Activated CD4-positive, alpha-beta memory T cell treated with anti-CD3 and anti-CD28 coated beads, Interleukin-2, amount 10 ng/mL, durations not matched to agents 7 days and 5 days (primary cell): ENCODE measurements at places on chromosomes 13 and 19. TPM values are rescaled to one million over a fixed set of nuclear protein-coding genes. Genes with fewer than 3 reads are reported as not detected.
A peak's percentile ranks its signal among the peaks of the same experiment; 100 is the strongest.

Gene RNF126
- 82.2 TPM for total RNA-seq

Gene DKKL1
- total RNA-seq: not detected

Gene NECTIN2
- 0.38 TPM for total RNA-seq

Gene IZUMO2
- not detected for total RNA-seq

Gene CD79A
- total RNA-seq: 0.38 TPM

Gene GARIN5A
- not detected for total RNA-seq

Gene PTPRS
- not detected for total RNA-seq

Gene SPRED3
- total RNA-seq: 2.1 TPM

Gene UGGT2
- not detected for total RNA-seq

Gene ZNF583
- 3.9 TPM for total RNA-seq

Gene TJP3
- 1.7 TPM for total RNA-seq

Gene CEACAM19
- total RNA-seq: not detected

Gene OR4F17
- not detected for total RNA-seq

DNA sequence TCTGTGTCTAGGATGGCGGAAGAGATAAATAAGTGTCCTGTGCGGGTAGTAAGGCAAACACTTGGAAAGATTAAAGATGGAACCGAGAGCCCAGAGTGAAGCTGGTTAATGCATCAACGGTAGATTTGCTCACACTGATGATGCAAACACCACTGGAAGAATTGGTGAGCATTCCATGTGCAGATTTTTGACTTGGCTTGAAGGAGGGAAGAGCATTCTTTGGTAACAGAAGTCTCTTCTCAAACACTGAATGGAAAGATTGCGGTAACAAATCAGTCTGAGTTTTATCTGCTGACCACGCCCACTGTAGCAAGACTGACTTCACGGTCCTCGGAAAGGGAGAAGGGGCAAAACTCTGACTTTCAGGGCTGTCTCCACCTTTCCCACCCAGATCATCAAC is 112.5 kb downstream of the COL4A1 start:
- no peak overlapping the region for H3K27ac ChIP-seq
- H3K4me3 ChIP-seq: no peak overlapping the region
- H3K27me3 ChIP-seq: peaks cover 10% of the 10 kb centered on the region
- no peak for DNase-seq
- no peaks in the 10 kb centered on the region for H3K4me1 ChIP-seq

DNA sequence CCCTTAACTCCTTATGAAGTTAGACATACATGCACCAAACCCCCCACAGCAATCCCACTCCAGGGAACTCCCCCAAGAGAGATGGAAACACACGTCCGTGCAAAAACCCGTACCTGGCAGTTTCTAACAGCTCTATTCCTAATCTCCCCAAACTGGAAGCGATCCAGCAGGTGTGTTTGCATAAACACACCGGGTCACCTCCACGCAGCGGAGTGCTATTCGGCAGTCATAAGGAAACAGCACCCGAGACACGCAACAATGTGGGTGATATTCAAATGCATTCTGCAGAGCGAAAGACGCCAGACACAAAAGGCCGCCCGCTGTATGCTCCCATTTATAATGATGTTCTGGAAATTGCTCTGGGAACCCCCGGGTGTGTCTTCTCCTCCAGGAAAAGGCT is 6.8 kb upstream of the ZNRF4 start:
- H3K4me1 ChIP-seq: no peaks in the 10 kb centered on the region
- H3K27ac ChIP-seq: no peak overlapping the region
- no peak for DNase-seq
- no peaks in the 10 kb centered on the region for H3K36me3 ChIP-seq

GRCh38 chr19:2680808-2681207 is 21.7 kb downstream of the GNG7 start:
- DNase-seq: no peak
- no peak overlapping the region for H3K27ac ChIP-seq
- no peak overlapping the region for H3K4me3 ChIP-seq

- no peak overlapping the region for H3K4me3 ChIP-seq
- no peak overlapping the region for H3K27ac ChIP-seq
- H3K36me3 ChIP-seq: no peaks in the 10 kb centered on the region
- no peak for DNase-seq
- peaks cover 6% of the 10 kb centered on the region for H3K4me1 ChIP-seq
These were observed 143.5 kb downstream of the DCT start for GRCh38 chr13:94335761-94336526.

DNA sequence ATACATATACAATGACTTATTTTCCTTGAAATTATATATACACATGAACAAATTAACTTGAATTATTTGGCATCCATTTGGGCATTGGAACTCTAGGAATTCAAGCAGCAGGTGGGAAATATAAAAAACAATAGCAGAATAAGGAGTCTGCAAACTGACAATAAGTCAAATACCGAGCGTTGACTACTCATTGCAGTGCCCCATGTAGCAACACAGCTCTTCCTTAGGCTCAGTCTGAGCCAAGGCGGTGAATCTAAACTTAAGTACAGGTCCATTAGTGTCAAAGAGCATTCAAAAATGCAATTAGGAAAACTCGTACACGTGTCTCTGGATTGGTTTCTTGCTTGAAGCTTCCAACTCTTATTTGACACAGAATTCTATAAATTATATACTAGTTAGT is 462.5 kb upstream of the KLF12 start:
- H3K4me3 ChIP-seq: no peak overlapping the region
- no peak overlapping the region for H3K27ac ChIP-seq
- peaks cover 3% of the 10 kb centered on the region for H3K27me3 ChIP-seq
- no peaks in the 10 kb centered on the region for H3K36me3 ChIP-seq
- DNase-seq: no peak

DNA sequence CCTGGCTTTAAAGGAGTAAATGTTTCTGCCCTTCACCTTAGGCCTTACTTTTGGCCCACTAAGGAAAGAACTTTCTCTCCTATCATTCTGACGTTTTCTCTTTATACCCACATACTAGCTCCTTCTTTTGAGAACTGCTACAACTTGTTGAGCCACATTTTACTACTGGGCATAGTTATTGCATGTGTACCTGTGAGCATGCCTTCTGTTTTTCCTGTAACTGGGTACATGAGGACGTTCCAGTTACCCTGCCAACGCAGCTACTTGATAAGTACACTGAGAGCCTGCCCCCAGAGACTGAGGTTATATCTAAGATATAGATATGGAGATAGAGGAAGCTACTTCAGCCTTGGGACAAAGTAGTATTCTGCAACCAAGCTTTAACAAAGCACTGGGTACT is 3.5 kb downstream of the CCDC169 start:
- peaks cover 8% of the 10 kb centered on the region for H3K4me1 ChIP-seq
- H3K36me3 ChIP-seq: no peaks in the 10 kb centered on the region
- DNase-seq: no peak
- H3K27me3 ChIP-seq: peaks cover 29% of the 10 kb centered on the region

DNA sequence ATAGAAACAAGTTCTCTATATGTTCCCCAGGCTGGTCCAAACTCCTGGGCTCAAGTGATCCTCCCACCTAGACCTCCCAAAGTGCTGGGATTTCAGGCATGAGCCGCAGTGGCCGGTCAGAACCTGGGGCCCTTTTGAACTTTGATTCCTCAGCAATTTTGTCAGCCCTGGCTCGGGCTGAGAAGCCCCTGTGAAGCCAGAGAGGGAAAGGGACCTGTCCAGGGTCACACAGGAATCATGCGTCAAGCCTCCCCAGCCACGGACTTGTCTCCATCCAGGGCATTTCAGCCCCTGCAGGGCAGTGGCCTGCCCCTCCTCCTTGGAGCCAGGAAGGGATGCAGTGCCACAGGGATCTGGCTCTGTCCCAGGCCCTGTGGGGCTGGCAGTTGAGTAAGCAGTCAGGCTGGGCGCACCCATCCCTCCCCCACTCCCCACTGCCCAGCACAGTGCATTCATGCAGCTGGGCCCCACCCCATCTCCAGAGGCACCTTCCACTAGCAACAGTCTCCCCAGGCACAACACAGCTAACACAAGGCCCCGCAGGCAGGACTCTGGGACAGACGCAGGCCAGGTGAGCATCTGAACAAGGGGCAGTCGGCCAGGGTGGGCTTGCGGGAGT is at the start of gene CAPS:
CAPS (plus strand) TSS at position 516 of the 619 bp plus-strand sequence. CDS start 153 bp downstream, outside the sequence.
- H3K4me1 ChIP-seq: no peaks in the 10 kb centered on the region
- H3K4me3 ChIP-seq: no peak within 1 kb of the TSS
- no peaks in the 10 kb centered on the region for H3K27me3 ChIP-seq
- H3K36me3 ChIP-seq: peaks cover 10% of the 10 kb centered on the region
- DNase-seq: no peak

- peaks cover 3% of the 10 kb centered on the region for H3K27me3 ChIP-seq
- H3K27ac ChIP-seq: peak overlapping the region; percentile 67
- H3K4me1 ChIP-seq: peaks cover 20% of the 10 kb centered on the region
- peak; percentile 48 for DNase-seq
- H3K4me3 ChIP-seq: peak overlapping the region; percentile 75
- H3K36me3 ChIP-seq: no peaks in the 10 kb centered on the region
These were observed 1.2 kb upstream of the ARID3A start for GRCh38 chr19:924553-925086.

- H3K4me3 ChIP-seq: no peak overlapping the region
- H3K27ac ChIP-seq: no peak overlapping the region
- no peaks in the 10 kb centered on the region for H3K4me1 ChIP-seq
- H3K27me3 ChIP-seq: no peaks in the 10 kb centered on the region
- DNase-seq: no peak
- H3K36me3 ChIP-seq: no peaks in the 10 kb centered on the region
These were observed 56.4 kb upstream of the MBNL2 start for GRCh38 chr13:97165502-97166425.

DNA sequence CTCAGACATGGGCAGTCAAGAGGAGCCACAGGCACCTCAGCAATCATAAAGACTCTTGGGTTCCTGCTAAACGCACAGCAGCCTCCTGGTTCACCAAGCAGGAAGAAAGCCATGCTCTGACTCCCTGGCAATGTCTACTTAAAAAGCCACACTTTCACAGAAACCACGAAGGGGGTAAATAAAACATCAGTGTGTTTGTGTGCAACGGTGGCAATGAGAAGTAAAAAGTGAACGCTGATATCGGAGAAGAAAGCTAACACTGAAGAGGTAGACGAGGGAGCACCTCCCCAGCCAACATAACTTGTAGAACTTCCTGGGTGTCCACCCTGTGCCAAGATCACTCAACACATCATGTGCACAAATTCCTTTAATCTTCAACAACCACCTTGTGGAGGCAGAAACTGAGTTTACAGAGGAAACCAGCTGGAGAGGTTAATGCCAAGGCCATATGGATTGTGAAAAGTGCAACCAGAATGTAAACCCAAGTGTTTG is 30.2 kb downstream of the HSPH1 start:
- H3K4me1 ChIP-seq: peaks cover 42% of the 10 kb centered on the region
- no peak overlapping the region for H3K4me3 ChIP-seq
- no peak overlapping the region for H3K27ac ChIP-seq
- H3K36me3 ChIP-seq: peaks cover 35% of the 10 kb centered on the region

DNA sequence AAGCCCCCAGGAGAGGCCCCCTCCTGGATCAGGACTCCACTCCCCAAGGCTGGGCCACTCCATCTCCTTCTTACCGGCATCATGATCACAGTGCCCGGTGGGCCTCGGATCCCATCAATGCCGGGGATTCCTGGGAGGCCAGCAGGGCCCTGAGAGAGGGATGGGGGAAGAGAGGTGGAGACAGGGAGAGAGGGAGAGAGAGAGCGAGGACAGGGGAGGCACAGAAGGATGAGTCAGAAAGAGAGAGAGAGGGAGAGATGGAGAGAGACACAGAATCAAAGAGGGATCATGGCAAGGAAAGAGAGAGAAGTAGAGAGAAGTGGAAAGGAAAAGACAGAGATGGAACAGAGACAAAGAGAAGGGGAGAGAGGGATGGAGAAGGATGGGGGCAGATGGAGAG is 13.8 kb downstream of the COL5A3 start:
- no peak overlapping the region for H3K27ac ChIP-seq
- no peak overlapping the region for H3K4me3 ChIP-seq
- no peak for DNase-seq
- peaks cover 12% of the 10 kb centered on the region for H3K27me3 ChIP-seq
- no peaks in the 10 kb centered on the region for H3K36me3 ChIP-seq

DNA sequence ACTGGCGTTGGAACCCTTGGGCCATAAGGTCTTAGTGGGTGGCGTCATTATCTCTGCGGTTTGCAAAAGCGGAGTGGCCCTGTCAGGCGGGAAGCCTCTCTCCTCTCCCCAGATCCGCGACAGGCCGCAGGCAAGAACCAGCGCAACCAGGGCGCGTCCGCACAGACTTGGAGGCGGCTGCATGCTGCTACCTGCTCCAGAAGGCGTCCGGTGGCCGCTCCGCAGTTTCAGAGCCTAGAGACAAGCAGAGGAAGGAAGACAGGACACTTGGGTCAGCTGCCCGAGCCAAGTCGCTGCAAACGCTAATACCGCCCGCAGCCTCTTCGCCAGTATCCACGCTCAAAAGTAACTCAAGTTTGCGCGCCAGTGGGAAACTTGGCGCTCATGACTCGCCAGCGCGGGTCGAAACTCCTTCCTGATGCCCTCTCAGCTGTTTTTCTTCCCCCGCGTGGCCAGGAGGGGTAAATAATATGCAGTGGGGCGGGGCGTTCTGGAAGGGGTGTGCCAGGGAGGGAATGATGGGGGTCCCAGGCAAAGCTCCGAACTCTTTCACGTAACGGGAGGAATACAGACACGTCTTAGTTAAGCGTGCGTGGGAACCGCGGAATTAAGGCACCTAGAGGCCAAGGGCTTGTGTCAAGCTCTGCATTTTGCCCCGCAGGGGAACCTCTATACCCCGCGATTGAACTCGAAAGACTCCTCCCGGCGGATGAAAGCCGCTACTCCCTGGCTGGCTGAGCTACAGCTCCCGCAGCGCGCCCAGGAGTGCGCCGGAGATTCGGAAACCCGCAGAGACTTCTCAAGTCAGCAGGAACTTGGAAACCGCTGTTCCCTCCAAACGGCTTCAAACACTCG is at the start of gene EDNRB:
EDNRB (minus strand) TSS at position 441 of the 855 bp plus-strand sequence; CDS start at position 183, 258 bp downstream.
- no peaks in the 10 kb centered on the region for H3K4me1 ChIP-seq
- no peak within 1 kb of the TSS for H3K27ac ChIP-seq

DNA sequence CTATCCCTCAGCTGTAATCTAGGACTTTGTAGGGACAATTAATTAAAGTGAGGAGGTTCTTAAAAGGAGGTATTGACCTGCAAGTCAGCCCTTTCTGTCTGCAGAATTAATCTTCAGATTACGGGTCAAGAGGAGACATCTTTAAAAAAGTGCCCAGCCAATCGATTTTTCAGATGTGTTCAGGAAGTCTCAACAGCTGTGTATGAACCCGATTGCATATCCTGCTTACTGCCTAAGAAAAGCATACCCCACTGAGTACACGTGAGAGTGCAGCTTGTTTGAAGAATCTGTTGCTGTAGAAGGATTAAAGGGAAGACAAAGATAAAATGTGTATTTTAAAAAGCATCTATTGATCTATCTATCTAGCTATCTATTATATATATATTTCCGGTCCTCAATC is 1194.5 kb downstream of the UQCRFS1 start:
- no peaks in the 10 kb centered on the region for H3K27me3 ChIP-seq
- DNase-seq: no peak
- H3K27ac ChIP-seq: no peak overlapping the region
- H3K36me3 ChIP-seq: no peaks in the 10 kb centered on the region
- no peak overlapping the region for H3K4me3 ChIP-seq

- peak overlapping the region; percentile 64 for H3K27ac ChIP-seq
- no peak for DNase-seq
- no peaks in the 10 kb centered on the region for H3K27me3 ChIP-seq
- peak overlapping the region; percentile 85 for H3K4me3 ChIP-seq
These were observed 922 bp downstream of the EBPL start for GRCh38 chr13:49690133-49690994.

- peaks cover 13% of the 10 kb centered on the region for H3K4me1 ChIP-seq
- DNase-seq: no peak
- no peak overlapping the region for H3K4me3 ChIP-seq
- no peaks in the 10 kb centered on the region for H3K36me3 ChIP-seq
These were observed 169.9 kb downstream of the USP12 start for GRCh38 chr13:27001705-27002104.

- peaks cover 78% of the 10 kb centered on the region for H3K4me1 ChIP-seq
- peaks cover 47% of the 10 kb centered on the region for H3K36me3 ChIP-seq
- peak within 1 kb of the TSS; percentile 98 for H3K4me3 ChIP-seq
- peak; percentile 72 for DNase-seq
- H3K27ac ChIP-seq: peak within 1 kb of the TSS; percentile 100
- no peaks in the 10 kb centered on the region for H3K27me3 ChIP-seq
These were observed at the start of gene UBE2M for GRCh38 chr19:58558066-58558622. Gene UBE2M, minus strand, starts transcription at chr19:58558611. Its CDS starts 230 bp downstream, at chr19:58558381.
